ENCODE measurements at places on chromosomes 3 and 15. TPM values are rescaled to one million over a fixed set of nuclear protein-coding genes. Genes with fewer than 3 reads are reported as not detected.

The EFHB gene
- total RNA-seq = not detected

The SPESP1 gene
- total RNA-seq = 0.52 TPM

The RBMS3 gene
- 3.4 TPM for total RNA-seq

The BCL2A1 gene
- not detected for total RNA-seq

The TMEM207 gene
- not detected for total RNA-seq

The ILDR1 gene
- 6.3 TPM for total RNA-seq

GRCh38 chr3:64443546-64444381 lies 218.5 kb upstream of the PRICKLE2 start:
- no peak for ATAC-seq

GRCh38 chr15:78617076-78617475 lies 3.7 kb downstream of the CHRNA3 start:
- ATAC-seq = no peak

DNA sequence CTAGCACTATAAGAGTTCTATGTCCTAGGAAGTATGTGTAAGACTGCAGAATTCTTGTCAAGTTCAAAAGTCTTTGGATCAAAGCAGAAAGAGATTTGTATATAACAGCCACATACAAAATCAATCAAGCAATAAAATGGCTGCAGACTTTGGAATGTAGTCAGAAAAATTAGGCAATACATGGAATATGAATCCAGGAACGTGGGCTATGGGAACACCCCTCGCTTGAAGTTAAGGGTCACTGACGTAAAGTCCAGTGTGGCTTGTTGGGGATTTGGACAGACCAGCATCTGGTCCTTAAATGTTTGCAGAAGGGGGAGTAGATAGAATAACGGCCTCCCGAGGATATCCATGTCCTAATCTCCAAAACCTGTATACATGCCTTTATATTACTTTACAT lies 178.6 kb downstream of the ADAMTS9 start:
- ATAC-seq = no peak

DNA sequence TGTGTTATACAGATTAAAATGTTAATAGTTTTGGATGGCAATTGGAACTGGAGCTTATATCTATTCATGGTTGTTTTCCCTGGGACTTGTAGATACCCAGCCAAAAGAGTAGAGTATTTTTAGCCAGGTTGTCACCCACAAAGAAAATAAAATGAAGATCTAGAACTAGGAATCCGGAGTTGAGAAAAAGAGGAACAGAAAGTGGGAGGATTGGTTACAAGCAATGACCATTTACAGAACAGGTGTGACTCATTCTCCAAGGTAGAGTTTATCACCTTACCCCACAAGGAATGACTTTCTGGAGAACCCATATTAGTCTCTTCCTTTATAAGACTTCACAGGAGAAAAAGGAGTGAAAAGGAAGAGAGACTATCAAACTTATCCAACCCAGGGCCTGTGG lies 99.8 kb downstream of the TMEM108 start:
- ATAC-seq = no peak

DNA sequence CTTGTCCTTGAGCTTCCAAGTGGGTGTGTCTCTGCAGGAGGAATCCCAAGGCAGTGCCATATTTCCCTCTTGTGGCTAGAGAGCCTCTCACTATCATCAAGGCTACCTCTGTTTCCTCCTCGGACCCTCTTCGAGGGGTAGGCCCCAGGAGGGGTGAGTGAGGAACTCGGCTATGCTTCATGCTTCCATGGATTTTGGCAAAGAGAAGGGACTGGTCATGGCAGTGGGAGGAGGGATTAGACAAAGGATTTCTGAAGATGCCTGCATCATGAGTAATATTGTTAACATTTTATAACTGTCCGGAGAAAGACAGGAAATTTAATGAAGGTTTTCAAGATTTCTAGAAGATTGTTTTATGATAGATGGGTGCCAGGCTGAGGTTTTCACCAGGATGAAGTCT lies 241.5 kb downstream of the CLSTN2 start:
- no peak for ATAC-seq

DNA sequence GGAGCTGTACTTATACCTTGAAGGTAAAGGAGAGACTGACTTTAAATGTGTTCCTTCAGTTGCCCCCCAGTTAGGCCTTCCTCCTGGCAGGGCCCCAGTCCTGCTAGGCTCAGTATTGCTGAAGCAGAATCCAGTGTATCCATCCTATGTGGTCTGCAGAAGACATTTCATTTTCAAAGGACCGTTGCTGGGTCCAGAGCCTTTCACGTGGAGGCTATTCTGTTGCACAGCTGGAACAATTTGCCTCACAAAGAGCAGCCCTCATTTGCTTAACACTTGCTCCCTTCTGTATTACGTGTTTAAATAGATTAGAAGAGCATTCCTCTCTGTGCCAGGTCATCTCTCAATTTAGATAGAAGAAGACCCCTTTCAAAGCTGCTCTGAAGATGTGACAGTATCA lies 78.9 kb upstream of the CFAP20DC start:
- no peak for ATAC-seq

GRCh38 chr3:152299249-152299976 lies 30.7 kb downstream of the MBNL1 start:
- ATAC-seq = peak; percentile 23

Data from esophagus mucosa (tissue), 1 donor.